Stimulated activated CD4-positive, alpha-beta T cell treated with anti-CD3 and anti-CD28 coated beads, Interleukin-1b, Interleukin-23, amount 100 ng/mL, for 1 hour (primary cell): ENCODE measurements at places on chromosomes 6 and 20.

DNA sequence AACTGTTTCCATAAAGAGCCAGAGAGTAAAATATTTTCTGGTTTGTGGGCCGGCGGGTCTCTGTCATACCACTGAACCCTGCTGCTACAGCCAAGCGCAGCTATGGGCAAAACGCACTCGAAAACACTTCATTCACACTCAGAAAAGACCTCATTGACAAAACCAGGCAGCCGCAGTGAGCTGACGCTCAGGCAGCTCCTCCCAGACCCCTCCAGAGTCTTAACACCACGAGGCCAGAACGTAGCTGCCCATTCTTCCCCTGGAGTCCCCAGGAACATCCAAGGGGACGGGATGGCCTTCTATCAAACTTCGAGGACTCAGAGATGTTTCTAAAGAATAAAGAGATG lies 35.6 kb upstream of the ZBP1 start:
- DNase-seq, result no peak

GRCh38 chr6:68197356-68197755 lies 437.7 kb upstream of the ADGRB3 start:
- DNase-seq, result no peak

GRCh38 chr6:30564114-30564513 lies 7.0 kb downstream of the PRR3 start:
- DNase-seq, result no peak

- DNase-seq, result no peak
Measured at GRCh38 chr20:51826372-51826771, 24.1 kb upstream of the SALL4 start.

- DNase-seq, result peak; percentile 6
Measured at GRCh38 chr20:38674092-38674764, 50.1 kb upstream of the SLC32A1 start.

- no peak for DNase-seq
Measured at GRCh38 chr20:57483287-57484050, 41.5 kb downstream of the CTCFL start.
